Panc1 (cell line): ENCODE measurements at places on chromosomes 16 and 17.

- DNase-seq = no peak
Observed at GRCh38 chr17:28720247-28720996, 637 bp downstream of the RPL23A start.

- no peak for DNase-seq
Observed at GRCh38 chr16:86708431-86708830, 130.1 kb downstream of the FOXL1 start.

GRCh38 chr17:45200701-45201100, 21.0 kb upstream of the FMNL1 start:
- DNase-seq = no peak

- no peak for DNase-seq
Observed at GRCh38 chr17:37385474-37385990, 9.7 kb downstream of the C17orf78 start.

DNA sequence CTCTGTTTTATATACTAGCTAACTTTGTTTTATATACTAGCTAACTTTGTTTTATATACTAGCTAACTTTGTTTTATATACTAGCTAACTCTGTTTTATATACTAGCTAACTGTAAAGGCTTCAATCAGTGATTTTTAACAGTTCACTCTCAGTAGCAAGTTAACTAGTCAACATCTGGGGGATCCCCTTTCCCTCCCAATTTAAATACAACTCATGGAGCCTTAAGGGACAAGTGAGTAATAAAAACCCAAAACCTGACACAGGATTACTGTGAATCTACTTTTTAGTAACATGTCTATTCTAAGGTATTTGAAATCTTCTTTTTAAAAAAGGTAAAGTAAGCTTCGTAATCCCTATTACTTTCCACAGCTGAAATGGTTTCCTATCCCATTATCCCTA, 32.2 kb downstream of the FAM222B start:
- no peak for DNase-seq

DNA sequence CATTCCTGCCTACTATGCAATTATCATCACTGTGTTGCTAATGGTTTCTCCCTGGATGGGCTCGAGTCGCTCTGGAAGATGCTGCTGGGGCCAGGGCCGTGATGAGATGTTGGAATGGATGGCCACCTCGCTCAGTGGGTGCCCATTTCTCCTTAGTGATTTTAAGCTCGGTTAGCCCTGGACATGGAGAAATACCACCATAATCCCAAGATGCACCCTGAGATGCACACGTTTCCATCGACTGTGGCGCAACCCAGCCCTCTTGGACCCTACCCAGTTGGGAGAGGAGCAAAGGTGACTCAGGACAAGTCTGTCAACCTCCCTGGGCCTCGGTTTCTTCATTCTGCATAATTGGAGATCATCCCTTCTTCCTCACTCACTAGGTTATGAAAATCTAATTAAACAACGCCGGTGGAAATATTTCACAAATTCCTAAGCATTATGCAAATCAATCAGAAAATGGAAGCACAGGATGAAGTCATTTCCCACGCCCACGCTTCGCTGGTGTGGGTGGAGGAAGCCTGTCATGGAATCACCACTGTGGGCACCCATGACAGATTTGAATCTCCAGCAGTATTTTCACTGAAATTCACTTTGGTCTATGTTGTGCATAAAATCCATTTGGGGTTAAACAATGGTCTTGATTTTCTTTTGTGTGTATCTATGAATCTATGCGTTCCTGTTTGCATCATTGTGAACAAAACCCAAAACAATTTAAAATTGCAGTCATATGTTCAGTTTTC, 195.2 kb downstream of the AXIN2 start:
- DNase-seq = no peak

GRCh38 chr16:89491974-89492687, 1.8 kb upstream of the ANKRD11 start:
- DNase-seq = no peak

GRCh38 chr17:67942810-67943209, 53.5 kb downstream of the C17orf58 start:
- no peak for DNase-seq

DNA sequence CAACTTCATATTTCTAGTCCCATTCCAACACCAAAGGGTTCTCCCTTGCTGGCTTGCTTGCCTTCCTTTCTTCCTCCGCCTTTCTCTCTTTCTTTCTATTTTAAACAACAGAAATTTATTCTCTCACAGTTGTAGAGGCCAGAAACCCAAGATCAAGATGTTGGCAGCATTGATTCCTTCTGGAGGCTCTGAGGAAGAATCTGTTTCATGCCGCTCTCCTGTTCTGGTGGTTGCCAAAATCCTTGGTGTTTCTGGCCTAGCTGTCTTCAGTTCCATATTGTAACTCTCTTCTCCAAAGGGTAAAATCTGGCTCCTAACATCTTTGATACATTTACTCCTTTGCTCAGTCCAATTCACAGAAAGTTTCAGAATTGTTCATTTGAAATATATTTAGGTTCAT, 3.0 kb upstream of the ANKRD40CL start:
- no peak for DNase-seq

- no peak for DNase-seq
Observed at GRCh38 chr17:1576500-1576899, 13.9 kb upstream of the PITPNA start.

DNA sequence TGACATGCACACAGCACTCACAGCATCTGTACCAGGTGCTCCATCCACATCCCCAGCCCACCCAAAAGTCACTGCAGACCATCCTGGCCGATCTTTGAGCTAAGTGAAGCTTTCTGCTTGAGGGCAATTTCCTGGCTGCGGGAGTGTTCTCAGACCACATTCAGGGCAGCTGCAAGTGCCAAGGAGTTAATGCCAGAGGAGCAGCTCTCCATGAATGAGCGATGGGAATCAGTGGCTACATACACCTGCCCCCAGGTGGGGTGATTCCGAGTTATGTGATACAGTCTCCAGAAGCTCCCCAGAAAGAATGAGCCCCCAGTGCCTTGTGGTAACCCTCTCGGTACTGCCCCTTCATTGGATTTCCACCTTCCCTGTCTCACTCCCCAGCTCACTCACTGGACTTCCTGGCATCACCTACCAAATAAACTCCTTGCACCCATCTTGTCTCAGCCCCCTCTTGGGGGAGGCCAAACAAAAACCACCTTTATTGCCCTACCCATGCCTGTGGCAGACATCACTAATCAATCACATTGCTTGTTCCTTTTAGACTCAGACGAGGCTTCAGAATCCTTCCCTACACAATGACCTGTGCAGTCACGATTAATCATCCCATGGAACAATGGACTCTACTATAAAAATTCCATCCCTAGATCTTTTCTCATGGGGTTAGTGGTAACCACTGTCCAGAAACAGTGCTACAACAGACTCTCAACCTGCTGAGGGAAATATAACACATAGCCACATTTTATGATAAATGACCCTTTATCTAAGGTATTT, 121.1 kb downstream of the IRX5 start:
- no peak for DNase-seq

- no peak for DNase-seq
Observed at GRCh38 chr17:46836500-46836899, 14.9 kb upstream of the WNT9B start.
